ENCODE measurements at places on chromosomes 4 and X.

DNA sequence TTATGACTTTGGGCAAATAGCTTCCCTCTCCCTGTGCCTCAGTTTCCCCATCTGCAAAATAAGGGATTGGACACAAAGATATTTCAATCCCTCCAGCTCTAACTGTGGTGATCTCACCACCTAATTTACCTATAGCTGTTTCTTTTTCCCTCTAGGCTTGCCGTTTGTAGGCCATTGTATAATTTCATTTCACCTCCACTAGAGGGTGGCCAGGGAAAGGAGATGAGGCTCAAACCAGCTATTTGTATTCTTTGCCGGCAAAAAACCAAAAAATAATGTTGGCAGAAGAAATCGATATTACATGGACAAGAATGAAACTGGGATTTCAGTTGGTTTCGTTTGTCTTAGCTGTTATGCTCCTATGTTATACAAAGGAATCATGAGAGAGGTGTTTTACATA is 36.1 kb upstream of the DOCK11 start:
- DNase-seq: peak; percentile 6

- DNase-seq: no peak
Measured at GRCh38 chrX:131262738-131263679, 26.1 kb downstream of the IGSF1 start.

GRCh38 chrX:17553469-17553868 is 178.5 kb downstream of the NHS start:
- no peak for DNase-seq

DNA sequence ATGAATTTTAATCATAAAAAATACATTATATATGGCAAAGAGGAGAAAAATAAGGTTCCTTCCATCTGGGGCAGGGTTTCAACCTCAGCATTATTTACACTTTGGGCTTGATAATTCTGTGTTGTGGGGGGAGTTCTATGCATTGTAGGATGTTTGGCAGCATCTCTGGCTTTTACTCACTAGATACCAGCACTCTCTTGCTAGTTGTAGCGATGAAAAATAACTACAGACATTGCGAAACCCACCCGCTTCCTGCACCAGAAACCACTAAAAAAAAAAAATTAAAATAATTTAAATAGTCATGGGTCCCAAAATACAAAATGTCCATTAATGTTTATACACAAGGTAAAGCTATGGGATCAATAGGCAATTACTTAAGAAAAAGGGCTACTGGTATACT is 52.7 kb downstream of the PPP3CA start:
- no peak for DNase-seq

- no peak for DNase-seq
Measured at GRCh38 chr4:182206916-182207315, 36.3 kb upstream of the TENM3 start.

DNA sequence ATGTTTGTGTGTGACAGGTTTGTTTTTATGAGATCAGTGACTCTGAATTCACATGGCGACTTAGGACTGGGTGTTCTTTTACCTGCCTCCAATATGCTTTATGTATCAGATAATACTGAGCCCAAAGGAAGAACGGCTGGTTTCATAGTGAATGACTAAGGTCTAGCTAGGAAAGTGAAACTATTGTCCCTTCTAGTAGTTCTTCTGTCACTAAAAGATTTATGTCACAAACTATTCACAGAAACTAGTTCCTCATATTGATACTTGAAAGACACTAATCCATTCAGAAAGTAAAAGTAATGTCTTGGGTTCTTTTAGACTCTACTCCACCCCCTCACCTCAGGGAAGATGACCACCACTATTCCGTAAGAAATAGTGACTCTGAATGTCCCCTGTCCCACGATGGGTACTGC is 81.7 kb downstream of the EGF start:
- no peak for DNase-seq

DNA sequence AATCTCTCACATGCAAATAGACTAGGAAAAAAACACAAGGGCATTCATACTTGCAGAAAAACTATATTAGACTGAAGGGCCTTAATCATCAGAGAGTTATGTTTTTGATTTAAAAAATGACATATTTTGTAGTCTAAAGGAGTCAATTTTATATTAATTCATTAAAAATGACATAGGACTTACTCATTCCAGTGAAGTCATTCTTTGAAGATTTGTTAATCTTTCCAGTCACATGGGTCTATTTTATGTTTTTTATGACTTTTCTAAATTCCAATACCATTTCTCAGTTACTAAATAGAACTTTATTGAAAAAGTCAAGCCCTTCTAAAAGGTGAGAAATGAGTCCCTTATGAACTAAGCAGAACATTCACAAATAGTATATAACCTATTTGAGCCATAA is 743.8 kb upstream of the INTU start:
- no peak for DNase-seq

- no peak for DNase-seq
Measured at GRCh38 chr4:54227256-54228055, 1.6 kb upstream of the PDGFRA start.

- no peak for DNase-seq
Measured at GRCh38 chrX:4663085-4663484, 949.6 kb upstream of the PRKX start.

GRCh38 chr4:185685804-185686203 is 126.2 kb downstream of the SORBS2 start:
- DNase-seq: no peak

DNA sequence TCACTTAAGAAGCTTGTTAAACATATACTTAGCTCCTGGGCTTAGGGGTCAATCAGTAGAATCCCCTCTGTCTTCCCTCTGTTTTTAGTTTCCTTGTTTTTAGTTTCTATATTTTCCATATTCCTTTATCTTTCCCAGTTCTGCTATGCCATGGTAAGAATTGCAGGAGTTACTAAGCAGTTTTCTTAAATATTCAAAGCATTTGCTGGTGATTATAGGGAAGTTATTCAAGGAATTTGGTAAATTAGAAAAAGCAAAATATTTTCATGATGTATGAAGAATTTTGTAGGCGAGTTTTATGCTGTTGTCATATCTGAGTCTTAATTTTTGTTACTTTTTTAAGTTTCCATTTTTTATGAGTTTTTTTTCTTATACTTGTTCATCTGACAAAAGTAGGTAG is 91.6 kb upstream of the NUDT6 start:
- no peak for DNase-seq

- no peak for DNase-seq
Measured at GRCh38 chrX:11768039-11768438, 10.0 kb downstream of the MSL3 start.

- DNase-seq: no peak
Measured at GRCh38 chrX:17082831-17083230, 136.4 kb downstream of the REPS2 start.

DNA sequence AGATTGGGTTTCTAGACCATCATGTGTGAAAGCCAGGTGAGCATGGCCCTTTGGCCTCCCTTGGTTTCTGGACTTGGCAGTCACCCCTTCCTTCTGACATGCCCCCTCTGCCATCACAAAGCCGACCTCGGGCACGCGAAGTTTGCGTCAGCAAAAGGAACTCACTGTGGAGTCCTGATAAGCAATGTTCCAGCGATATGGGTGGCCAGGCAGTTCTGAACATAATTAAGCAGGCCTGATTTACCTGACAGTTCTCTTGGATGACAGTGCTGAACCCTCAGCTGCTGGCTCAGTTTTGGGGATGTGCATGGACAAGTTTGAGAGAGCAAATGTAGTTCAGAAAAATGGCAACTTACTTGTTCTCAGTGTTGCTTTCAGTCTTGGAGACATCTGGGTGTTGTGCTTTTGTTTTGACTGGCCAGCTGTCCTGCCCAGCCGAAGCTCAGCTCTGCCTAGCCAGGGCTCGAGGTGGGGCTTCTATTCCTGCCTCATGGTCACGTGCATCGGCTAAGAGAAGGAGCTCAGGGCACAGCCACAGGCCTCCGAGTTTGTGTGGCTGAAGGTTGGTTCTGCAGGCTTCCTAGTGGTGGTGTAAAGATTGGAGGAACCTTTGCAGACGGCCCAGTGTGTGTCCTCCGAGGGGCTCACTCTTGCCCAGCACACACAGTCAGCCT is 78.3 kb downstream of the CLDN34 start:
- DNase-seq: no peak

DNA sequence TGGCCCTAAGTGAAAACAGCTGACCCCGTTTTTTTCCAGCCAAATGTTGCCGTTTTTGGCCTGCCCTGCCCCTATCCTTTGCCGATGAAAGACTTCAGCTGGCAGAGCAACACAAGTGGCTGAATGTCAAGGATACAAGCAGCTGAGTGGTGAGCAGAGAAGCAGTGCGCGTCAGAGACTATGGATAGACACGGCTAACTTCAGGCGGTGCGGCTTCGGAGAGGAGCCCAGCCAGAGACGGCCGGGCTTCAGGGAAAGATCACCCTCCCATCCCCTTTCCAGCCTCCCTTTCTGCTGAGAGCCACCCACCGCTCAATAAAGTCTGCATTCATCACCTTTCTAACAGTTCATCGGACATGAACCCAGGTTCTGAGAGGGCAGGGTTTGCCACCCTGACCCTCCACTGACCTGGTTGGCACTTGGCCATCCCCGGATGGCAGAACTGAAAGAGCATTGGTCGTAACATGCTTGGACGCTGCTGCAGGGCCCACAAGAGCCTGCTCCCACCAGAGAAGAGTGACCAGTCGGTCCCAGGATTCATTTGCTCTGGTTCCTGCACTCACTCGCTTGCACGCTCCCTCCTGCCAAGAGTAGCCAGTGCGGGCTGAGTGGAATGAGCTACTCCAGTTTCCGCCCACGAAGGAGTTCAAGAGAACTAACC is 125.8 kb downstream of the PPEF1 start:
- DNase-seq: no peak

DNA sequence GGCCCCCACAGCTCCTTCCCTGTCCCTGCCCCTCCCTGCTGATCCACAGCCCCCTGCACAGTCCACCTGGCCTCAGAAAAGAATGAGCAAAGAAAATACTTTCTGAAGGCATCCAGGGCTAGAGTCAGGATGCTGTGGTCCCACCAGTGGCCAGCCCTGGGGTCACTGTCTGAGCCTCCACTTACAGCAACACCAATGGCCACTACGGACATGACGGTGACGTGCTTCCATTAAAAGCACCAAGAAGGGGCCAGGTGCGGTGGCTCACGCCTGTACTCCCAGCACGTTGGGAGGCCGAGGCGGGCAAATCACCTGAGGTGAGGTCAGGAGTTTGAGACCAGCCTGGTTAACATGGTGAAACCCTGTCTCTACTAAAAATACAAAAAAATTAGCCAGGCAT is 4.0 kb downstream of the JAKMIP1 start:
- DNase-seq: no peak

DNA sequence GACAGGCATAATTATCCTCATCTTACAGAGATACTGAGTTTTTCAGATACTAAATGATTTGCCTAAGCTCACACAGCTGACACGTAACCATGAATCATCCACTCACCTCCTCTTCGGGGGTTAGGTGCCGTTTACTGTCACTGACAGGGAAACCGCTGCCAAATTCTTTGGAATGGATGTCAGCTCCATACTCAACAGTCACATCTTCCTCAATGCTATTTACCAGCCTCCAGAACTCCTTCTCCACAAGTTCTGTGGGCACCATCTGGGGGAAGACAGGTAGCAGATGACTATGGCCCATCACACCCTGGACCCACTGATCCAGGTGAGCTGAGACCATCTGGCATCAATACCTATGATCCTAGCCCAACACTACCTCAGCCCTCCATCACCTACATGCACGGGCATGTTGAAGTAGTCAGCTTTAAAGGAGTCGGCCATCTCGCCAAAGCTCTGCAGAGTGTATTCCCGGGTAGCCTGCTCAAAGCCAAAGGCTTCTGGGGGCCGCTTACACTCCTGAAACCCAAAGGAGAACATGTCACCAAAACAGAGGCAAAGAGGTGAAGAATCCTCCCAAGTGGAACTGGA is 13.5 kb downstream of the KDM5C start:
- no peak for DNase-seq

DNA sequence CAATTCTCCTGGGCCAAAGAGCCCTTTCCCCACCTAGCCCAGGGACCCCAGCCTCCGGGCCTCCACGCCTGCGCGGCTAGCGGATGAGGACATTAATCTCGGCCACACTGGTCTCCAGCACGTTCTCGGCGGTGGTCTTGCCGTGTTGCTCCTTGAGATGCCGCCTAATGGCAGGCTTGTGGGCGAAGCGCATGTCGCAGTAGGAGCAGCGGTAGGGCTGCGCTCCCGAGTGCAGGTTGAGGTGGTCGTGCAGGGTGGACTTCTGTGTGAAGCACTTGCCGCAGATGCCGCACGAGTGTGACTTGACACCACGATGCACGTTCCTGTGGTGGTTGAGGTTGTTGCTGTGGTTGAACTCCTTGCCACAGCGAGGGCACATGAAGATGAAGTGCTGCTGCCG is 72.1 kb downstream of the UBE2K start:
- no peak for DNase-seq

GRCh38 chrX:114390251-114390796 is 193.6 kb upstream of the HTR2C start:
- no peak for DNase-seq

GRCh38 chrX:19576742-19577141 is 61.4 kb upstream of the MAP3K15 start:
- no peak for DNase-seq

DNA sequence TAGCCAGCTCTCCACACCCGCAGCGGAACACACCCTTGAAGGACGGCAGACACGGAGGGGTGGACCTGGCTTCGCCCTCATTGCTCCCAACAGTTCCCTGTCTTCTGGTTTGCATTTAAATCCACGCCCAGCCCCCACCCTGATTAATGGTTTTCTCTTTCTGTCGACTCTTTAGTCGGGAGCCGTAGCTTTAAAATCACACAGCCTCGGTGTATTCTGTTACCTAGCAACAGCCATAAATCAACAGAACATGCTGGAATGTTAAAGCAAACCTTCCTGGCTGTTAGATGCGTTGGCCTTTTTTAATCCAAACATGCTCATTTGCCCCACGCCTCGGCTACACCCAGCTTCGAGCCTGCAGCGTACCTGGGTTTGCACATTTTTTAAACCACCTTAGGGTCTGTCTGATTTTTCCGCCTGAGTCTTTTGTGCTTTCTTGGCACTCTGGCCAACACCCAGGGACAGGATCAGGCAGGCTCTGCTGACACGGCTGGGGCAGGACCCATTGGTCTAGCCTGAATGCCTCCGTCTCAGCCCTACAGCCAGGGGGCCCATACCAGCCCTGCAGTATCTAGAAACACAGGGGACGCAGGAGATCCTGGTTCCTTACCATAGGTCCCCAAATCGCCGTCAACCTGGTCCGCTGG is 21.4 kb upstream of the PPP2R2C start:
- no peak for DNase-seq

GRCh38 chr4:25531272-25531671 is 124.4 kb upstream of the SLC34A2 start:
- DNase-seq: no peak

GRCh38 chr4:178423366-178423765 is 981.1 kb upstream of the AGA start:
- no peak for DNase-seq

DNA sequence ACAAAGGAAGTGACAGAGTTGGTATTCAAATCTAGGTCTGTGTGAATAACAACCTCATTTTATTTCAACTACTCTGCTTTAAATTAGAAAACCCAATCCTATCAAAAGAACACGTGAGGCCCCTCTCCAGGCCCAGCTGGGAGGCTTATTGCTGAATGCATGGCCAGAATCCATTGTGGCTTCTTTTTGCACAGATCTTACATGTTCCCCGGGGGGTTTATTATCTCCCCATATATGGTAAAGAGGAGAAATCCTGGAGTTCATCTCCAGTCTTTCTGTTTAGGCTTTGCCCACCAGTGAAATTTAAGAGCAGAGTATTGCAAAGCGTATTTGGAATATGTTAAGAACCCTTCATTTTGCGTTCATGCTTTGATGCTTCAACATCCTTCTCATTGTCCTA is 655.6 kb downstream of the IL1RAPL1 start:
- no peak for DNase-seq
